Renal cortex interstitium (tissue), 15 donors: ENCODE measurements at places on chromosomes 2 and 18. TPM values are rescaled to one million over a fixed set of nuclear protein-coding genes. Genes with fewer than 3 reads are reported as not detected.

The SPATA3 gene
- polyA plus RNA-seq: not detected

The HOXD13 gene
- 0.14 TPM for polyA plus RNA-seq

The FEV gene
- not detected for polyA plus RNA-seq

- DNase-seq: no peak
Measured at GRCh38 chr2:219079417-219079816, 18.7 kb upstream of the IHH start.

- DNase-seq: no peak
Measured at GRCh38 chr2:172131713-172132555, 29.2 kb upstream of the DLX2 start.

DNA sequence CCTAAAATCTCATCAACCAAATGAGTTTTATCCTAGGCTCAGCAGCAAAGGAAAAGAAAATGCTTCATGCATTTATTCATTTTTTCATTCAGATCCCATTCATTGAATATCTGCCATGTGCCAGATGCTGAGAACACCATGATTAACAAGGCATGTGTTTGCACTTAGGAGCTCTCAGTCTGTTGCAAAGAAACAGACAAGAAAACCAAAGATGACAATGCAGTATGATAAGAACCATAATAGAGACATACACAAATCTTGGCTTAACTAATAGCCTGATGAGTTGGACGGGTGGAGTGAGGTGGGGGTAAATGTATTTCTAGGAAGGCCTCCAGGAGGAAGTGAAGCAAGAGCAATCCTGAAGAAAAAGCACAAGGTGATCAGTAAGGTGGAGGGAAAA lies 177.8 kb upstream of the SCN7A start:
- no peak for DNase-seq
